ENCODE measurements at places on chromosomes 12 and 14. TPM values are rescaled to one million over a fixed set of nuclear protein-coding genes. Genes with fewer than 3 reads are reported as not detected.

FLVCR2 gene
- total RNA-seq: 0.69 TPM

GPX2 gene
- total RNA-seq: not detected

TMEM119 gene
- 3.9 TPM for total RNA-seq

RAB15 gene
- total RNA-seq: 5.2 TPM

PLA2G1B gene
- total RNA-seq: not detected

KLHL33 gene
- total RNA-seq: 0.03 TPM

DNAJC22 gene
- 2.1 TPM for total RNA-seq

INSM2 gene
- total RNA-seq: not detected

LGMN gene
- total RNA-seq: 104 TPM

EPYC gene
- not detected for total RNA-seq

NUBPL gene
- 10.0 TPM for total RNA-seq

B3GNT4 gene
- 0.59 TPM for total RNA-seq

ABHD12B gene
- not detected for total RNA-seq

MED13L gene
- 88.9 TPM for total RNA-seq

PLXNC1 gene
- total RNA-seq: 1.7 TPM

RIMBP2 gene
- not detected for total RNA-seq

APPL2 gene
- total RNA-seq: 56.4 TPM

HOXC10 gene
- total RNA-seq: not detected

TCL1A gene
- not detected for total RNA-seq

TAS2R14 gene
- 4.3 TPM for total RNA-seq

ORAI1 gene
- total RNA-seq: 14.1 TPM

NELL2 gene
- total RNA-seq: not detected

POTEG gene
- total RNA-seq: not detected

PPP1R36 gene
- 1.2 TPM for total RNA-seq

BCL2L2 gene
- total RNA-seq: 31.4 TPM

CD163 gene
- total RNA-seq: not detected

OAS2 gene
- 4.2 TPM for total RNA-seq

C12orf76 gene
- 24.8 TPM for total RNA-seq

TNS2 gene
- total RNA-seq: 61.1 TPM

TEX52 gene
- not detected for total RNA-seq

DCN gene
- 72.0 TPM for total RNA-seq

CCDC175 gene
- not detected for total RNA-seq

CDCA3 gene
- 3.5 TPM for total RNA-seq

PAX9 gene
- 0.52 TPM for total RNA-seq

KRT1 gene
- total RNA-seq: not detected

OVCH1 gene
- 0.07 TPM for total RNA-seq

TUNAR gene
- not detected for total RNA-seq

ANKRD33 gene
- total RNA-seq: 0.03 TPM

IFNG-AS1 gene
- 0.07 TPM for total RNA-seq

SLC6A13 gene
- total RNA-seq: 0.30 TPM

TAS2R30 gene
- 7.5 TPM for total RNA-seq

METAP2 gene
- 45.5 TPM for total RNA-seq

SERPINA12 gene
- total RNA-seq: not detected

BATF gene
- total RNA-seq: 0.26 TPM

CLEC9A gene
- total RNA-seq: not detected

REP15 gene
- 2.4 TPM for total RNA-seq

PTPRR gene
- total RNA-seq: 0.78 TPM

FOXG1 gene
- 1.6 TPM for total RNA-seq

KRT81 gene
- total RNA-seq: 0.13 TPM

EIF2B1 gene
- 32.7 TPM for total RNA-seq

DIABLO gene
- 48.7 TPM for total RNA-seq

Measured in smooth muscle cell of the pulmonary artery (primary cell).